ENCODE measurements at places on chromosomes 11 and 22.

- DNase-seq: peak; percentile 89
These were observed 32.6 kb downstream of the NFAM1 start for GRCh38 chr22:42399315-42400271.

- DNase-seq: no peak
These were observed 182.5 kb downstream of the TTC28 start for GRCh38 chr22:28497188-28497587.

GRCh38 chr22:27934069-27934468, 15.0 kb upstream of the PITPNB start:
- no peak for DNase-seq

- no peak for DNase-seq
These were observed 7.2 kb upstream of the TPCN2 start for GRCh38 chr11:69041516-69041915.

DNA sequence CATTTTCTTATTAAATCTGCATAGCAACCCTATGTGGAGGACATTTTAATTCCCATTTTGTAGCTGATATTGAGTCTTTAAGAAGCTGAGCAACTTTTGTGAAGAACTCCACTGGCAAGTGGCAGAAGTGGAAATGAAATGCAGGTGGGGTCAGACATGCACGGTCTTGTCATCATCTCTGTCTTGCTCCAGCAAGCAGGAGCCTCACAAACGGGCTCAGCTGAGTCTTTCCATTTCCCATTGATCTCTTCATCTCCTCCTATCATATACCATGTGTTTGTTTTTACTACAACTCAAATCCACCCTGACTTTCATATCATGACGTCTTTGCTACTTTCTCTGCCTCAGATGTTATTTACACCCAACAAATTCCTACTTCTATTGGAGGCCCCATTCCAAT, 97.9 kb upstream of the TENM4 start:
- no peak for DNase-seq

GRCh38 chr11:35675901-35676610, 13.5 kb downstream of the TRIM44 start:
- DNase-seq: no peak

GRCh38 chr11:46130286-46130940, 9.2 kb upstream of the PHF21A start:
- DNase-seq: no peak

- peak; percentile 95 for DNase-seq
These were observed 47.2 kb upstream of the ADA2 start for GRCh38 chr22:17266251-17266971.

GRCh38 chr11:111936040-111936540, 1.1 kb upstream of the DIXDC1 start:
- peak; percentile 44 for DNase-seq

- peak; percentile 92 for DNase-seq
These were observed 115.9 kb downstream of the CEP164 start for GRCh38 chr11:117443266-117444186.

DNA sequence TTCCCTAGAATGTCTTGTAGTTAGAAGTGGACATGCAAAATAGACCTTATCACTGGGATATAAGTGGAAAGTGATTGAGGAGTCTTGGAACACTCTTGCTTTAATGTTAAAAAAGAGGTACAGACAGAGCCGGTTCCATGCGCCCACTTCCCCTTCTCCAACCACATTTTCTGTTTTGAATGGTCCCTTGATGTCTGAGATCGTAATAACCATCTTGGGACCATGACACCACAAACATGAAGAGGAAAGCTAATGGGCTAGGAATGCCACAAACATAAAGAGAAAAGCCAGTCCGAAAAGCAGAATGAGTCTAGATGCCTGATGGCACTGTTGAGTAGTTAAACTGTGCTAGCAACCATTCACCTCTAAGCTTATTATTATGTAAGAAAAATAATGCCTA, 54.8 kb upstream of the SPON1 start:
- DNase-seq: no peak

DNA sequence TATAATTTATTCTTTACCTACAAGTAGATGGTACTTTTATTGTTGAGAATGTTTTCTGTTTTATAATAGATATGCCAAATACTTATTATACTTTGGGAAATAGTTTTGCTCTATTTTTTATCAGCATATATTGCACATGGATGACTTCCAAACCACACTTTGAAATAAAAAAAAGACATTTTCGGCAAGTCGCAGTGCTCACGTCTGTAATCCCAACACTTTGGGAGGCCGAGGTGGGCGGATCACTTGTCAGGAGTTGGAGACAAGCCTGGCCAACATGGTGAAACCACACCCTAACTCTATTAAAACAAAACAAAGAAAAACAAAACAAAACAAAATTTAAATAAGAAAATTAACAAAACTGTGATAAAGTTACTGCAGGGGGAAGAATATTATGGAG, 983.9 kb upstream of the CNTN5 start:
- no peak for DNase-seq

DNA sequence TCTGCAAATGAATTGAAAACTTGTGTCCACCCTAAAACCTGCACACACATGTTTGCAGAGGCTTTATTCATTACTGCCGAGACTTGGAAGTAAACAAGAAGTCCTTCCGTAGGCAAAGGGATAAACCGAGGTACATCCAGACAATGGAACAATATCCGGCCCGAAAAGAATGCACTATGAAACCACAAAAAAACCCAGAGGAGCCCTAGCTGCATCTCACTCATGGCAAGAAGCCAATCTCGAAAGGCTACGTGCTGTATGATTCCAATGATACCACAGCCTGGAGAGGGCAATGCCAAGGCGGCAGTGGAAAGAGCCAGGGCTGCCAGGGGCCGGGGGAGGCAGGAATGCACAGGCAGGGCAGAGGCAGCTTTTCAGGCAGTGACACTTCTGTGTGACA, 3.2 kb upstream of the MRPL23 start:
- DNase-seq: peak; percentile 16

GRCh38 chr22:45974498-45974897, 2.5 kb downstream of the WNT7B start:
- no peak for DNase-seq

- no peak for DNase-seq
These were observed 2.8 kb downstream of the ATP5MGL start for GRCh38 chr22:42637555-42637954.

GRCh38 chr11:103668859-103669258, 367.6 kb upstream of the DDI1 start:
- DNase-seq: no peak

DNA sequence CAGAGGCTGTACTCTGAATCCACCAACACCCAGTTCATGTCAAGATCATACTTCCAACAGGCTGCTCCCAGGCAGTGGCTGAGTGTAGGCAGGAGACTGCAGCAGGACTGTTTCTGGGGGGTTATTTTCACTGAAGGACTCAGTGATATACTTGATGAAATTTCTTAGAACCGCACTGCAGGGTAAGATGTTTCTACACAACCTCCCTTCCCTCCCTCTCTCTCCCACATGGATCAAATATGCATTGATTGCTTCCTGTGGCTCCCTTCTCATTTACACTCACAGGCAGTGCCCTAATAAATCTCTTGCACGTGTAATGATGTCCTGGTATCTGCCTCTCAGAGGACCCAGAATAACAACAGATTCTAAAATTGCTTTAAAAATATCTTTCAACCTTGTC, 251.3 kb upstream of the CCDC179 start:
- DNase-seq: peak; percentile 9

DNA sequence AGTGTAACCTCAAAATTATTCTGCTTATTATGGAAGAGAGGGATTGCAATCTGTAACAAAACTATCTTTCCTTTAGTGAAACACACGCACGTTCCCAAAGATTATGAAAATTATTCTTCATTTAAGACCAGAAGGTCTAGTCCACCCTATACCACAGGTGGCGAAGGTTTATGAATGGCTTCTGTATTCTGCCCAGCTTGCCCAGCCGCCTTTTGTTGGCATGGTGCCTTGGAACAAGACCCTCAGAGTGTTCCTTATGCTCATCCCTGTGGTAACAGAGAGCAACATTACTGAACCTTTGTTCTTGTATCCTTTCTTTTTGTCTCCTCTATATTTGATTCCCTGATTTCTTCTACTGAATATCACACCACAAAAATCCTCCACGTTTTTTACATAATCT, 116.4 kb downstream of the FAR1 start:
- no peak for DNase-seq

DNA sequence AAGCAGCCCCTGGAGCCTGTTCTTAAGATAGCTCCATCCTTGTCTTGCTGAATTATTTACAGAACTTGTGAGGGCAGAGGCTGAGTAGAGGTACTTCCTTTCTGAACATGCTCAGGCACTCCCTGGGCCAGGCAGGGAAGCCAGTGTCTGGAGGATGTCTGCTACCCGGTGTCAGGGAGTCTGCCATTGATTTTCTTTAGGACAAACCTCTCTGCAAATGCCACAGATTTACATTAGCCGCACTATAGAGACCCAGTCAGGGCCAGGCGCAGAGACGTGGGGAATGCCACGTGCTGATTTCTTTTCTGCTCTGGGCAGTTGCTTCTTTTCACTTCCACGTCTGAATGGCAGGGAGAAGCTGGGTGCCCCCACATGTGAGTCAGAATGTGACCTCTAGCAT, 585.5 kb downstream of the NTM start:
- DNase-seq: no peak

- DNase-seq: peak; percentile 54
These were observed 217.7 kb upstream of the CTSC start for GRCh38 chr11:88555018-88555828.

DNA sequence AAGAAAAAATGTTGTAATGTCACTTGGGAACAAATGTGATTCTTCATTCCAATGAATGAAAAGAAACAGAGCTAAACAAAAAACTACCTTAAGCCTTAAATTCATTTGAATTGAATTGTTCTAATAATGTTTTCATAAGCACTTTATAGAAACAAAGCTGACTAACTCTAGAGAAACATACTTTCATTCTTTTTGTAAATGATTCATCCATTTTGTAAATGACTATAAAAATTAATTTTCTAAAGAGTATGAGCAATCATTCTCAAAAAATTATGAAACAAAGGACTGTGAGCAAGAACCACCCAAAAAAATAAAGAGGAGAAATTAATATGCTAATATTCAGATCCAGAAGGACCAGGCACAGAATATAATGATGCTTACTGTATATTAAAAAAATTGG, 986.5 kb upstream of the CHORDC1 start:
- DNase-seq: no peak

- peak; percentile 43 for DNase-seq
These were observed 67.7 kb downstream of the BCL2L13 start for GRCh38 chr22:17705951-17706900.

Data from eye (tissue), 1 donor.